ENCODE measurements at places on chromosomes 3 and 15.

DNA sequence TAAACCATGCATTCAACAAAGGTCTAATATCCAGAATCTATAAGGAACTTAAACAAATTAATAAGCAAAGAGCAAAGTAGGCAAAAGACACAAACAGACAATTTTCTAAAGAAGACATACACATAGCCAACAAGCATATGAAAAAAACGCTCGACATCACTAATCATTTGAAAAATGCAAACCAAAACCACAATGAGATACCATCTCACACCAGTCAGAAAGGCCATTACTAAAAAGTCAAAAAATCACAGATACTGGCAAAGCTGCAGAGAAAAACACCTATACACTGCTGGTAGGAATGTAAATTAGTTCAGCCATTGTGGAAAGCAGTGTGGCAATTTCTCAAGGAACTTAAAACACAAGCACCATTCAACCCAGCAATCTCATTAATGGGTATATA is 53.8 kb downstream of the FSIP1 start:
- DNase-seq, result no peak

DNA sequence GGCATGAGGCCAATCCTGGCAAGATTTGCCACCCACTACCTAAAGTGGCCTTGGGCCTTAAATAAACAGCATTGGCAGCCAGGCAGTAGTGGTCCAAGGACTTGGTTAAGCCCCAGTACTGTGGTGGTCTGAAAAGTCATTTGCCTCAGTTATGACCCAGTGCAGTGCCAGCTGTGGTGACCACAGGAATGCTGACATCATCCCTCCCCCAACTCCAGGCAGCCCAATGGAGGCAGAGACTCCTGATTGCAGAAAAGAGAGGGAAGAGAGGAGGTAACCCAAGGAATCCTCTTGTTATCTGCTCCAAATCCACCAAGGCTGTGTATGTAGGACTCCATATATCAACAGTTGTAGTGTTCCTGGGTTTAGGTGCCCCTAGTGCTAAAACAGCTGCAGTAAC is 883.6 kb downstream of the SQOR start:
- DNase-seq, result no peak

GRCh38 chr3:57910990-57911389 is 97.2 kb upstream of the FLNB start:
- peak; percentile 21 for DNase-seq

DNA sequence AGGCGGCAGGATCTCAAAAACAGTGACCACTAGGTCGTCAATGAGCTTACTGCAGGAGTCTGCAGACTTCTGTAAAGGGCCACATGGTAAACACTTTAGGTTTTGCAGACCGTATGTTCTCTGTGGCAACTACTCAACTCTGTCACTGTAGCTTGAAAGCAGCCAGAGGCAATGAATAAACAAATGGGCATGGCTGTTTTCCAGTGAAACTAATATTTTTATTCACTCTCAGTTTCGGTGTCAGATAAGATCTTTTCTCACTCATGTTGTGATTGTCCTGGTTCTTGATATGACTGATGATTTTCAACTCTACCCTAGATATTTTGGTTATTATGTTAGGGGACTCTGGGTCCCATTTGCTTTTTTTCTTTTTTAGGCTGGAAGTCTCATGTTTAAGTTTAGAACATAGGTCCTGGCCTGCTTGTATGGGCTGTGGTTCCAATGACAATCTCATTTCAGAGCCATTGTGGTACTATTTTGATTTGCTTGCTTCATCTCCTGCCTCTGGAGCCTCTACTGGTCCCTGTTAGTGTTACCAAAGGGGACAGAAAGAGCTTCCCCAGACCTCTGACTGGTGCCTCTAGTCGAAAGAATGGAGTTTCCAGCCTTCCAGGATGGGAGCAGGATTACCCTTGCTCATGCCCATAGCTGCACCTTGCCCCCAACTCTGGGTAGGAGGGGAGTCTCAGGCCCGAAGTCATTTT is 222.0 kb downstream of the STT3B start:
- DNase-seq, result no peak

DNA sequence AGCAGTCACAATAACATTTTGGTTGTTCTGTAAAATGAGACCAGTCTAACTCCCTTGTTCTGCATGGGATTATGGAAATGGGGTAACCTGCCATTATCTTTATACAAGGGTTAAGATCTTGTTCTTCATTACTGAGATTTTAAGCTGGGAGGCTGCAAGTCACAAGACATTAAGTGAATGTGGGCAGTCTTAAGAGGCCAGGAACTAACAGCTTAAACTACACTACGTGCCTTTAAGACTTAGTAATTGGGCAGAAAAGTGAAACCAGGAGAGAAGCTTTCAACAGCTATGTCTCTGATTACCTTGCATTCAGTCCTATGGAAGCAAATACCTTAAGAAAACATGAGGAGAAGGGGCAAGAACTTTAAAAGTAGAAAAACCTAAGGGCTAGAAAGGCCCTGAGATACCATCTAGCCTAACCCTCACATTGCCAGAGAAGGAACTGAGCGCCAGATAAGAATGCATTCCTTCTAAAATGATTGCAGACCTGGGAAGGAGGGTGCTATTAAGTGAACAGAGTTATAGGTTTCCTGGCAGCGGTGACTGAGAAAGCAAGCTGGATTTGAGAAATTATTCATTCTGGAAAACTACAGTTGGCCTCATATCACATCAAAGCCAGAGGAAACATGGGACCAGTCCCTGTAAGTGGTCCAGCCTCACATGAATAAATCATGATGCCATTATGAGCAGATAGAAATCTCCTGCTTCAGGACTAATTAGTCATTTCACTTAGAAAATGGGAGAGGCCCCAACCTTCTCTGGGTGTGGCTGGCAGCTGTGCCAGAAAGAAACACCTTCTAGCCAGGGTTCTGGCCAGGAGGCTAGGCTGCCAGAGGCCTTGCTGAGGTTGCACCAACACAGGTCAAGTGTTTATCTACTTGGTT is 32.9 kb downstream of the DAPK2 start:
- DNase-seq, result no peak

GRCh38 chr3:126274735-126275619 is 82.2 kb downstream of the KLF15 start:
- DNase-seq, result no peak

- DNase-seq, result no peak
These were observed 89.1 kb downstream of the TPRG1 start for GRCh38 chr3:189260556-189261493.

DNA sequence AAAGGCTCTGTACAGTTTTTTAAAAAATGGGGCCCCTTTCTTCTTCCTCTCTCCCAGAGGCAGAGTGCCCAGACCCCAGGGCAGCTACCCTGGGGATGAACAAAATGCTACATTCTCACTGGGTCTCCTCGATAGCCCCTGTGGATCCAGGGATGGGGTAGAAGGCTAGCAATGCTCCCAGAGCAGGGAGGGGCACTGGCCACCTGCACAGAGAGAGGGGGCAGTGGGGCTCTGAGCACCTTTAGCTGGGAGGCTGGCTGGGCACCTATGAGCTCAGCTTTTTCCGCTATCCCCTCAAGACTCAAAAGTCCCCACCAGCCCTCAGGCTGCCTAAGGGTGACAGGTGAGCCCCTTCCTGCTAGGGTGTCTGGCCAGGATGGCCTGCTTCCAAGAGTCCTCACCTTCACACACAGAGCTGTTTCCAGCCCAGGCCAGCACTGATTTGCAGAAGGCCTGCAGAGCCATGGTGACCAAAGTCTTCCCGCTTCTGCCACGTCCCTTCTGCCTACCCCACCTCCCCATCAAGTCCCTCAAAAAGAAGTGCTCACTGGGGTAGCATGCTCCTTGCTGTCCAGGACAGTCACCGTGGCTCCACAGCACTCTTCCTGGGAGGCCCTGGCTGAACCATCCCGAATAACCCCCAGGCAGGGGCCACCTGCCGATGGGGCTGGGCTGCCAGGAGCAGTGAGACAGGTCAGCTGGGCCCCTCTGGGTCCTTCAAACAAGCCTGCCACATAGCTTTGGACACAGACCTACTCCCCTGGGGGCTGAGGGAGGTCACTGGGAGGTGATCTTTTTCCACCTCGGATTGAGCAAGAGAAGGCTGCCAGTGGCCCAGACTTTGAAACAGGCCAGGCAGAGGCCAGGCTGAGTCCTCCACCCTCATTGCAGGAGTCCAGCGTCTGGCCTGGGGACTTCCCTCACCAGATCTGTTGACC is 20.4 kb downstream of the BMF start:
- DNase-seq, result no peak

GRCh38 chr3:113252553-113252952 is 41.2 kb downstream of the BOC start:
- DNase-seq, result no peak

- no peak for DNase-seq
These were observed 478.7 kb upstream of the WNT5A start for GRCh38 chr3:55965776-55966175.

DNA sequence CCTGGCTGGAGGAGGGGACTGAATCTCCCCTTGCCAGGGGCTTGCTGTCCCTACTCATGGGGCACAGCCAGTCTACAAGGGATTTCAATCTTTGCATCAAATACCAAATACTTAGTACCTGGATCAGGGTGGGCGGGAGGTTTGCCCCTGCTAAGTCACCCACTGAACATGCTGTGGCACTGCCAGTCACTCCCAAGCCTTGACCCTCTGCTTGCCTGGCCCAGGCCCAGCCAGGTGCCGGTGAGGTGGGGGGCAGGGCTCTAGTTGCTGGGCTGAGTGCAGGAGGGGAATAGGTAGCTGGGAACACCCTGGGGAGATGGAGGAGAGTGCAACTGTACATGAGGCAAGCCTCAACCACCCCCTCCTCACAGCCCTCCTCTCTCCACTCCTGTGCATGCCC is 136.3 kb upstream of the LRTM1 start:
- no peak for DNase-seq

DNA sequence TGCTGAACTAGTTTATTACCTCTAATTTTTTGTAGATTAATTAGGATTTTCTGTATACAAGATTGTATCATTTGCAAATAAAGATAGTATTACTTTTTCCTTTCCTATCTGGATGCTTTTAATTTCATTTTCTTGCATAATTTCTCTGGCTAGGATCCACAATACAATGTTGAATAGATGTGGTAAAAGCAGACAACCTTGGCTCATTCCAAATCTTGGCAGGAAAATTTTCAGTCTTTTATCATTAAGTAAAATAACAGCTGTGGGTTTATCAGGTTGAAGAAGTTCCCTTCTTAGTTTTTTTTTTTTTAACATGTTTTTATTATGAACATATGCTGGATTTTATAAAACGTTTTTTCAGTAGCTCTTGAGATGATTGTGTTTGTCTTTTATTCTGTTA is 422.6 kb downstream of the AGBL1 start:
- no peak for DNase-seq

DNA sequence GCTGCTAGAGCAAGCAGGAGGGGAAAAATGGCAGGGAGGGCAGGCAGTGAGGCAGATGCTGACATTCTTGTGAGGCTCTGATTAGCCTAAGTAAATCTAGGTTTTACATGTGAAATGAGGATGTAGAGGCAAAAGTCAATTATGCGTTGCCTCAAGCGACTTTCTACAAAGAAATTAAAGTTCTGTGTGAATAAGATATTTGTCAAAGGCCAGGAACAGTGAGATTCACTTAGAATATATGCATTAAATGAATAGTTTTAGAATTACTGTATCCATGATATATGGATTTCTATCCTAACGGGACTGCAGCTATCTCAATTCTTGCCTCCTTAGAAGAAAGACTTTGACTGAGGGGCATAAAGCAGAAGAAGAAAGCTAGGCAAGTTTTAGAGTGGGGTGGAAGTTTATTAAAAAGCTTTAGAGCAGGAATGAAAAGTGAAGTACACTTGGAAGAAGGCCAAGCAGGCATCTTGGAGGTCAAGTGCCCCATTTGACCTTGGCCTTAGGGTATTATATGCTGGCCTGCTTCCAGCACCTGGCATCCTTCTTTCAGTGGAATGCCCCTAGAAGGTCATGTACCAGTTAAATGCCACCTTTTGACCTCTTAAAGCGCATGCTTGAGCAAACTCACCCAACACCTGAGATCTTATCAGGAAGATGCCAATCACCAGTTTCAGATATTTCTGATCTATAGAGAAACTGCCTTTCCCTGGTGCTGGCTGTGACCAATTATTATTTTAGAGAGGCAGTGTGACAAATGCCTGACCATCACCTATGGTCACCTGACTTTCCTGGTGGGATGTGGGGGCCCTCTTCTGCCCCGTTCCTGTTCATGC is 38.2 kb downstream of the OSTN start:
- no peak for DNase-seq

- DNase-seq, result no peak
These were observed 190.8 kb upstream of the LPP start for GRCh38 chr3:187963003-187963676.

Data from T-cell (primary cell).